Dermis blood vessel endothelial cell (primary cell): ENCODE measurements at places on chromosomes 11 and 22. TPM values are rescaled to one million over a fixed set of nuclear protein-coding genes. Genes with fewer than 3 reads are reported as not detected.

Gene IL18BP
- 2.2 and 4.6 TPM in 2 replicates for total RNA-seq

Gene MYO7A
- 7.7 and 8.7 TPM in 2 replicates for total RNA-seq

Gene UBQLN3
- total RNA-seq = not detected in 2 replicates

Gene OR51E2
- total RNA-seq = not detected in 2 replicates

Gene RAB39A
- total RNA-seq = 0.05 and 0.17 TPM in 2 replicates

Gene FAM227A
- total RNA-seq = 0.34 and 0.65 TPM in 2 replicates

Gene CXCR5
- not detected in 2 replicates for total RNA-seq

Gene IGLL5
- total RNA-seq = not detected in 2 replicates

Gene GALNT18
- 158 and 213 TPM in 2 replicates for total RNA-seq

Gene YPEL1
- total RNA-seq = 5.1 and 7.8 TPM in 2 replicates

Gene DLG2
- 0.17 and 0.51 TPM in 2 replicates for total RNA-seq

Gene PRG3
- not detected in 2 replicates for total RNA-seq
